ENCODE measurements at places on chromosomes 13 and 19.

- DNase-seq: no peak
Measured at GRCh38 chr19:4425537-4425936, 23.1 kb downstream of the CHAF1A start.

DNA sequence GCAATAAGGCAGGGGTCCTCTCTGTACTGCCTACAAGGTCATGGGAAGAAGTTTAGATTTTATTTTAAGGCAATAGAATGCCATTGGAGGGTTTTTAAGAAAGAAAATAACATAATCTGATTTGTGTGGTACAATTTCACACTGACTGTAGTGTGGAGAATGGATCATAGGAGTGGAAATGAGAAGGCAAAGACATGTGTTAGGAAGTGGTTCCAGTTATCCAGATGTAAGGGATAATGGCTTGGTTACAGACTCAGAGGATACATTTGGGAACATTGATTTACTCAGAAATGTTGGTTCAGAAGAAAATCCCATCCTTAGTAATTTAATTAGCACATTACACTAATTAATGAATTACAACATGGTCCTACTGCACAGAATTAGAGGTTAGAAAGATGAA lies 788.2 kb downstream of the SLITRK5 start:
- no peak for DNase-seq

GRCh38 chr19:14472202-14472938 lies 2.8 kb downstream of the PTGER1 start:
- DNase-seq: peak; percentile 80

- DNase-seq: no peak
Measured at GRCh38 chr13:40520916-40521315, 145.5 kb downstream of the FOXO1 start.

GRCh38 chr13:96984051-96984508 lies 10.2 kb downstream of the OXGR1 start:
- no peak for DNase-seq

DNA sequence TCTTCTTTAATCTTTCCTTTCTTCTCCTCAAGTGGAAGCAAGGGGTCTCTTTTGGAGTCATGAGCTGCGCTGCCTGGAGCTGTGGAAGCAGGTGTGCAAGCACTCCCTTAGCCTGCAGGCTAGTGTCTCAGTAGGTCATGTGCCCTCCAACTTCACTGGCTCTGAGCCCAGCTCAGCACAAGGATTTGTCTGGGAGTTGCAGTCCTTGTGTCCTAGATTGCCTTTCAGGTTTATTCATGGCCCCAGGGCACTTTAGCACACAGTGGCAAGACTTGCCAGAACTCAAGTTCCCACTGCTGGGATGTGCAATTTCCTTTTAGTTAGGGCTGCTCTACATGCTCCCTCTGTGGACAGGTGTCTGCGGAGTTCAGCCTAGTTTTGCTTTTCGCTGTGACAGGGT lies 211.7 kb downstream of the LIG4 start:
- DNase-seq: no peak

GRCh38 chr13:39283072-39283471 lies 244.8 kb downstream of the NHLRC3 start:
- no peak for DNase-seq

Measured in stimulated activated naive CD4-positive, alpha-beta T cell treated with Interleukin-2 at 50 U/mL for 16 hours (primary cell).